ENCODE measurements at places on chromosomes 1 and 21.

GRCh38 chr1:41874151-41874719 is 44.5 kb downstream of the HIVEP3 start:
- DNase-seq: no peak

DNA sequence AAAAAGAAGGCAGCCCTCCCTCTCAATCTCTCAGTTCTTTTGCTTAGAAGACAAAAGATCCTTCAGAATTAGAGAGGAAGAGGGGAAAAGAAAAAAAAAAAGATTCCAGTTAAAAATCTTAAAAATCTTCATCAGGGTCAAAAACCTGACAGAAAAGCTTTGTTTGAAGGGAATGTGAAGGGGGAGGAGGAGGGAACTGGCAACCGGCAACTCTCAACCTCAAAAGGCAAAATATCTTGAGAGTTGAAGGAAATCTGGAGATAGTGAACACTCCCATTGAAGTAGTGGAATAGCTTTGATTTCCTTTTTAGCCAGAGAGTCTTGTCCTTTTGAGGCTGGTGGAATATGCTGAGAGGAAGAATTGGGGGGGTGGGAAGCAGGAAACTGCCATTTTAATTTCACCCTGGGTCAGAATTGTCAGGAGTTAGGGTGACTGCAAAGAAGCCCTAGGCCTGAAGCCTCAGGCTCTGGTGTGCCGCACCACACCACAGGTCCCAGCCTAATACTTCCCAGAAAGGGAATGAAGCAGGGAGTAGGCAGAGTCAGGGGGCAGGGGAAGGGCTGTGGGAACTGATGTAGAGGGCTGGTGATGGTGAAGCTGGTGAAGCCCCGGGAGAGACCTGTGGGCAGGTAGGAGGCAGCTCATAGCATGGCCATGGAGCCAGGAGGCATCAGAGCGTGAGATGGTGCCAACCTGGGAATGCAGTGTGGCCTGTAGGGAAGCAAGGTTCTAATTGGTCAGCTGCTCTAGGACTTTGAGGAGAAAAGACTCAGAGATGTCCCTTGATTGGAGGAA is 24.6 kb downstream of the KIRREL1 start:
- DNase-seq: no peak

GRCh38 chr1:6880951-6881690 is 95.9 kb downstream of the CAMTA1 start:
- no peak for DNase-seq

DNA sequence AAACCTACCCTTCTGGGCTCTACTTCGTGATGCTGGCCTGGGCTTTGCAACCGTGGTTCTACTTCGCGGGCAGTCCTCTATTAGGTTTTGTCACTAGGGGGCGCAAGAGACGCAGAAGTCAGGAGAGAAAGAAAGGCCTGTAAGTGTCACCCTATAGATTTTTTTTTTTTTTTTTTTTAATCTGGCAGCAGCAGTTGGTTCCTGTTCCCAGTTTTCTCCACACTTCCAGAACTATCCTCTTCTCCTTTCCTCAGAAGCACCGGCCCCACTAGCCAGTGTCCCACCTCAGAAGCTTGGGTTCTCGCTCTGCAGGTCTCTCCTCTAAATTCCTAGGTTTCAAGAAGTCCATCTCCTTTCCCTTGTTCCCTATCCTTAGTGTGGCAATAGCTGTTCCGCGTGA is 9.1 kb upstream of the LCE2D start:
- DNase-seq: no peak

DNA sequence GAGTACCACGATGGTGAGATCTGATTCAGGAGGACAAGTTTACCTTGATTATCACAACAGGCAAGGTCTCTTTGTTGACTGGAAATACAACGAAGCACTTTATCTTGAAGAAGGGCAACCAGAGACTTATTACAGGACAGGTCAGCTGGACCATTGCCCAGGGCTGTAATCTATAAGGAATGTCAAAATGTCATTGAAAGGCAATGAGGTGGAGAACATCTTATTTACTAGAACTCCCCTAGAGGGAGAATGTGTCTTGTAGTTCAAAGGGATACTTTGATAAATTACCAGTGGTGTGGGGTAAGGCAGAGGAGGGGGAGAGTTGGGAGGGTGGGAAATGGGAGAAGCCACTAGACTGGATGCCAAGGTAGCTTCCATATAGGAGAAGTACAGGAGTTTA is 212.3 kb downstream of the NCAM2 start:
- DNase-seq: no peak

DNA sequence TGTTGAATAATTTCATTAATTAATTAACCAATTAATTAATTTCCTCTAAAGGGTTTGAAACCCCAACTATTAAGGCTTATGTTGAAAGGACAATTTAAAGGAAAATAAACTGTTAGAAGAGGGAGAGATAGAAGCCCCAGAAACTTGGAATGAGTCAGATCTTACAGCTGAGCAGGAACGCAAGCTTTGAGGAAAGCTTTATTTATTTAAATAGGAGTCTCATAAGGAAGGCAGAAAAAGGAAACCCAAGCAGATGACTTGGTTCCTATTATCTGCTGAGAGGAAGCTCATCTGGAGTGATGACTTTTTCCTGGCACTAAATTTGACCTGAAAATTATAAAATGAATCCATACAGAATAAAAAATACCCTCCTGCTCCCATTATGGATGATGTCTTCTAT is 105.1 kb downstream of the ROR1 start:
- DNase-seq: no peak

GRCh38 chr1:203549309-203549708 is 55.4 kb downstream of the OPTC start:
- DNase-seq: no peak

- DNase-seq: no peak
Measured at GRCh38 chr1:236209185-236209584, 66.8 kb downstream of the GPR137B start.

Measured in 8988T (cell line).